ENCODE measurements at places on chromosomes 11 and 22.

DNA sequence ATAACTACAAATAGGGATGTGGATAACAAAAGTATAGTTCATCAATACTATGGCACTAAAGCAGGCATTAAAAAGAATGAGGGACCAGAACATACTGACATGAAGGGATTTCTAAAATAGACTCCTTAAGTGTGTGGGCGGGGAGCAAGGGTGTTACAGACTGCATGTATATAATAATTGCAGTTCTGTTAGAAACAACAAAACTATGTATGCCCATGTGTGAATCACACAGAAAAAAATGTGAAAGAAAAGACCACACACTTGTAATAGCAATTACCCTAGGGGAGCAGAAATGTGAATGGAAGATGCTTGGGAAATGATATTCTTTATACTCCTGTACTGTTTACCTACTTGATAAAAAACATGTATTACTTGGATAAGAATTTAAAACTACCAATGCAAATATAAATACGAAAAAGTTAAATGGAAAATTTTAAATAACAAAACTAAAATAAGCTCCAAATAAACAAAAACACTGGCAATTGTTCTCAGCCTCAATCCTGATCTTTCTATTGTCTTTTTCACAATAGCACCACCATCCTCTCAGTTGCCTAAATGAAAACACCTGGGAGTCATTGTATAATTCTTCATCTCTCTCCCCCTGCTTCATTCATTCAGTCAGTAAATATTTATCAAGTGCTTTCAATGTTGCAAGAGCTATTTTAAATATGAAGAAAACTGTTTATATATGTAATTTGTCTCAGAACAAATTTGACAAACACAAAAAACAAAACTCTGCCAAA is 129.8 kb downstream of the FCHSD2 start:
- DNase-seq: no peak

DNA sequence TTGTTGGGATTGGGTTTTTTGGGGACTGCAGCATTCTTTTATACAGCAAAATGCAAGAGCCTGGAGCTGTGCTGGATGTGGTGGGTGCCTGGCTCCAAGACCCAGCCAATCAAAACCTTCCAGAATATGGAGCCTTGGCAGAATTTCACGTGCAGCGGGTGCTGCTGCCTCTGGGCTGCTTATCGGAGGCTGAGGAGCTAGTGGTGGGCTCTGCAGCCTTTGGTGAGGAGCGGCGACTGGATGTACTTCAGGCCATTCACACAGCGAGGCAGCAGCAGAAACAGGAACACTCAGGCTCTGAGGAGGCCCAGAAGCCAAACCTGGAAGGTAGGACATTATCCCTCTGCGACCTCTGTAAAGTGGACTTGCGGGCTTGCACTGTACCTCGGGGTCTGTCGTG is 5.6 kb downstream of the PEX26 start:
- no peak for DNase-seq

- no peak for DNase-seq
Observed at GRCh38 chr11:133477251-133477625, 55.1 kb downstream of the OPCML start.

DNA sequence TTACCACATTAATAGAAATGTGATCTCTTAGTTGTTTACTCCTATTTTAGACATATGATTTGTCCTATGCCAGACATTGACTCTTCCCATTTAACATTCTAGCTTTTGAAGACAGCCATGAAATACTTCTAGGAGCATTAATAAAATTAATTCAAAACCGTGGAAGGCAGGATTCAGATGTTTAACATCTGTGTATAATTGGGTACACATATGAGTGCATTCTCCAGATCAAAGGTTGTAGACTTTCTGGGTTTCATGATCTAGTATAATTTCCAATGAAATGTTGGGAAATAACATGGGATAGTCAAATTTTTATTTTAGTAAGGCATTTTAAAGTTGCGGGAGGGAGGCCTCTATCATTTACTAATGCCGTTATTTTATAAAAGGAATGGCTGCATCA is 35.2 kb upstream of the CCDC89 start:
- no peak for DNase-seq
